ENCODE measurements at places on chromosomes 3 and 15. TPM values are rescaled to one million over a fixed set of nuclear protein-coding genes. Genes with fewer than 3 reads are reported as not detected.

GRCh38 chr3:102025606-102026270 is 176.4 kb downstream of the NFKBIZ start:
- no peak for DNase-seq

DNA sequence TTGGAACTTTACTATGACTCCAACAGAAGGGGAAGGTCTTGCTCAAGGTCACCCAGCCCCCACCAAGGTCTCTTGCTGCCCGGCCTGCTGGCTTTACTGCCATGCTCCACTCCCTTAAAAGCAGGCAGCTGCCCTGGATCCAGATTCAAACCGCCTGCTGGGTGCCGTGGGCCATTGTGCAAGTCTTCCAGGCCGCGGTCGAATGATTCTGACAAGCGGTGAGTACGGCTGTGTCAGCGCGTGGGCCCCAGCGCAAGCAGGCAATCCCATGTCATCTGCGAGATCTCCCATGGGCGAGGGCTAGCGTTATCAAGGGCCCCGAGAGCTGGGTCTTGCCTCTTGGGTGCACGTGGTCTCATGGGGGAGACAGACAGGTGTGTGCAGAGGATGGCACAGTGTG is 37.6 kb downstream of the CORO2B start:
- no peak for DNase-seq

- no peak for DNase-seq
Measured at GRCh38 chr15:78105476-78106241, 13.3 kb downstream of the SH2D7 start.

The C3orf80 gene
- polyA plus RNA-seq: 0.41 TPM

- no peak for DNase-seq
Measured at GRCh38 chr3:66106788-66107187, 68.1 kb upstream of the MAGI1 start.

- DNase-seq: no peak
Measured at GRCh38 chr15:68197170-68197492, 8.0 kb downstream of the CALML4 start.

The HTD2 gene
- 17.9 TPM for polyA plus RNA-seq

The GP9 gene
- polyA plus RNA-seq: 1.5 TPM

The PSTPIP1 gene
- 2.4 TPM for polyA plus RNA-seq

The LINGO1 gene
- polyA plus RNA-seq: 17.2 TPM

- no peak for DNase-seq
Measured at GRCh38 chr3:127675651-127676391, 3.1 kb downstream of the ABTB1 start.

DNA sequence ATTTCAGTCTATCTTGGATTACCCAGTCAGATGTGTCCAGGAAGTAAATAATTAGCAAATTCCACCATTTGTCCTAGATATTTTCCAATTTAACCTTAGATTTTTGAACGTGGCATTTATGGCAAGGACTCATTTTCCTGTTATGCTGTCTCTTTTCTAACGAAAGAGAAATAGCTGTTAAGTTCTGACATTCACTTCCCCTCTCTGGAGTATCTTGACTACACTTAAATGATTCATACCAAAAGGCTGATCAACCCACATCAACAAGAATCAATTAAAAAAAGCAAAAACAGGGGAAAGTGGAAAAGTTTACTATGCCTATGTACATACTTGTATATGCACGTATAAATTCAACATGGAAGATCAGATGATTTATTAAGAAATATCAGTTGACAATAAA is 149.9 kb downstream of the FRMD5 start:
- no peak for DNase-seq

The IFT57 gene
- polyA plus RNA-seq: 101 TPM

Data from left renal cortex interstitium (tissue), 4 donors.